NAMALWA (cell line): ENCODE measurements at places on chromosomes 12 and 14.

GRCh38 chr12:100717733-100718067 is 76.9 kb upstream of the ANO4 start:
- DNase-seq: no peak

DNA sequence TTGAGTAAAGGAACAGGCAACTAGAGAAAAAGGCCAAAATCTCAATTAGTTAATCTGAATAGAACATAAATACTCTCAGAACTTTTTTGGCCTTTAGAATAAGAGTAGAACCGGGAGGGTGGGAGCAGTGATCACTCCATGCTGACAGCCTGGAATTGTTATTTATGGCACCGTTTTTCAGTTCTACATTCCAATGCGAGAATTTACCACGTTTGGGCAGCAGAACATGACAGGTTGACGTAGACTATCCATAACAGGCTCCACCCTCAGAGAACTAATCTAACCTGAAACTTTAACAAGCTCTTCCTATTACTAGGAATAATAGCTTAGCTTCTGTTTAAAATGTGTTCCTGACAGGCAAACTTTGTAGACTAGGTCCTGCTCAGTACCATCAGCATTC is 379.1 kb downstream of the SEC23A start:
- no peak for DNase-seq

- DNase-seq: no peak
Observed at GRCh38 chr12:18926188-18926587, 188.3 kb downstream of the CAPZA3 start.

GRCh38 chr12:109999983-110000505 is 814 bp downstream of the ANKRD13A start:
- peak; percentile 62 for DNase-seq

GRCh38 chr14:94112513-94113063 is 2.1 kb downstream of the IFI27 start:
- no peak for DNase-seq

DNA sequence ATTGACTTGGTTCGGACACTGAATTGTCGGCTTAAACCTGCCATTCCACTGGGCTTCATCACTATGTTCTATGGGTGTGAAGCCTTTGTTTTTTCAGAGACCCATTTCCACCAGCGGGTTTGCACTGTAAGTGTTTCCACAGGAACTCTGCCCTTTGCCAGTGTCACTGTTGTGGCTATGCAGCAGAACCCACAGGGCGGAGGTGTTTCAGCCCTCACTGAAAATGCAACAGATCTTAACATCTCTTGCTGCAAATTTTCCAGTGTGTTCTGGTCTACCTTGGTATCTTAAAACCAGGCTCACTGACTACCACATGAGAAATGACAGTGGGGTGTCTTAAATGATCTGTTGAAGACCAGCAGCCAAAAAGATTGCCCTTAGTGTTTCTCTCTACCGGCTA is 21.1 kb downstream of the PRKCH start:
- no peak for DNase-seq

- no peak for DNase-seq
Observed at GRCh38 chr14:99671235-99672224, 12.6 kb upstream of the CYP46A1 start.

DNA sequence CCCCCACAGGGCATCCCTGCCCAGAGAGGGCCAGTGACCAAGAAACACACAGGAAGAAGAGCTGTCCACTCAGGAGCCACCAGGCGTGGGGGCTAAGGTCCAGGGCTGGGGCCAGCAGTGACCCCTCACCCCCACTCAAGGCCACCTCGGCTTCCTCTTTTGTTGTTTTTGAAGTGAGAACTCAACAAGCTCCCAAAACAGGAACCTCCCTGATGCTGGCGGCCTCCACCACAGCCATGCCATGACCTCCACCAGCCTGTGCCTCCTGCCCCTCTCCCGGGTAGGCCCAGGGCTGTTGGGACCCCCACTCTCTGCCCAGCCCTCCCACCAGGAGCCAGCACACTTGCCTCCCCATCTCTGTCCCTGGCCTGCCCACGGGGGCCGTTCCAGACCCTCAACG is 7.8 kb downstream of the AKT1 start:
- DNase-seq: no peak

GRCh38 chr14:81023095-81023710 is 67.8 kb downstream of the TSHR start:
- no peak for DNase-seq

DNA sequence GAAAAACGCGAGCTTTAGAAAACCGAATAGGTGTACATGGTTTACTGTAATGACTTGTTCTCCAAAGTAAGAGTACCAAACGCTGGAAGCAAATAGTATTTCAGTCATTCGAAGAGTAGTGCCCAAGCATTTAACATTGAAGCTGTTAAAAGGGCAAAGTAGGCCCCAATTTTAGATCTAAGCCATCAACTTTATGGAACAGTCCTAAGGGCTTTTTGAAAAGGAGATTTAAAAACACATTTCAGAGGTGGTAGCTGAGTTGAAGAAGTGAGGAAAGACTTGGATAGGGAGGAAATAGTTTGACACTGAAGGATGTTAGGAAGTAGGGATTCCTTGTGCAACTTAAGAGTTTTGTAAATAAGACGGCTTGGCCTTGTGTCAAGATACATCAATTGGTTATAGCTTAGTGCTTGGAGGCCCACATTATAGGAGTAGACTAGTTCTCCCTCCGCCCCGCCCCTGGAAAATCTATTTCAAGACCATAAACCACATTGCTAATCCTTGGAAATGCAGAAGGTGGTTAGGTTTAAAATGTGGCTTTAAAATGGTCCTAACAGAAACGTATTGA is 783 bp upstream of the TUBA1B start:
- no peak for DNase-seq

GRCh38 chr14:65431951-65432350 is 19.4 kb downstream of the FUT8 start:
- no peak for DNase-seq

DNA sequence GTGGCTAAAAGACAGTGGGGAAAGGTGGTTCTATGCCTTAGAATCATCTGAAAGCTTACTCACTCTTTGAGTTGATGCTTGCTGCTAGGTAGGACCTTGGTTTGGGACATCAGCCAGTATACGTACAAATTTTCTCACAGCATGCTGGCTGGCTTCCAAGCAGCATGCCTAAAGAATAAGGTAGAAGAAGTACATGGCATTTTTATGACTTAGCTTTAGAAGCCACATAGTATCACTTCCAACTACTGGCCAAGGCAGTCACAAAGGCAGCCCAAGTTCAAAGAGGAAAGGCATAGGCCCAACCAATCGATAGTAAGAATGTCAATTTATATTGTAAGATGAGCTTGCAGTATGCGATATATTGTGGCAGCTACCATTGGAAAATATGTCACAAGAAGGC is 284.2 kb upstream of the CAND1 start:
- DNase-seq: no peak

GRCh38 chr12:113065126-113066007 is 8.8 kb downstream of the DTX1 start:
- DNase-seq: peak; percentile 85

- no peak for DNase-seq
Observed at GRCh38 chr12:63963868-63964267, 119.4 kb downstream of the SRGAP1 start.

GRCh38 chr12:52148464-52149181 is 43.2 kb downstream of the KRT80 start:
- DNase-seq: no peak

- no peak for DNase-seq
Observed at GRCh38 chr14:67942080-67942710, 122.6 kb downstream of the RAD51B start.

DNA sequence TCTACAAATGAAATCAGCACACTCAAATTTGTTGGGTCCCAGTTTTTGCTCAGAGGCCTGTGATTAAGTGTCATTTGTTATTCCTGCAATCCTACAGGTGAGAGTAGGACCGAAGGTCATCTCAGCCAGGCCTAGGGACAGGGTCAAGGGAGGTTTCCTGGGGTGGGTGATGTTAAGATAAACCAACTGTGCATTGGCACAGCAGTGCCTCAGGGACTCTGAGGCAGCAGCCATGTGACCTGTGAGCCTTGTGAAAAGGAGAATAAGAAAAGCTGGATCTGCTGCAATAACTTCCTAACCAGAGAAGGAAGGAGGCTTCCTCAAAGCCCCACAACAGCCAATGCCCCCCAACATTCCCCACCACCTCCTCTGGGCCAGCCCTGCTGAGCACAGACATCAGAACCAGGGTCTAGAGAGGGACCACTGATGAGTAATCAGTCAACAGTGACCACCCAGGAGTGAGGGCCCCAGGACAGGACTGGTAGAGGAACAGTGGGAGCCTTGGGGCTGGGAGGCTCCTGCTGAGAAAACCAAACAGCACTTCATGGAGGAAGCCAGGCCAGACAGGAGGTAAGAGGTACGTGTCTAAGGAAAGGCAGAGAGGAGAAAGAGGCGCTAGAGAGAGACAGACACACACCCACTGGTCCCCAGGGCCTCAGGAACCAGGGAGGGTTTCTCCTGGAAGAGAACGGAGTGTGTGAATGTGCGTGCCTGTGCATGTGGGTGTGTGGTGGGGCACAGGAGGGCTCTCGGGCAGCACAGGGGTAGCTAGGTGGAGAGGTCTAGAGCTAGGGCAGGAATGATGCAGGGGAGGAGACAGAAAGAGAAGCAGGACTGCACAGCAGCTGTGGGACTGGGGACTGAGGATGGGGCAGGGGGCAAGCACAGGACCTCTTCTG is 82.4 kb downstream of the ITPK1 start:
- DNase-seq: no peak

DNA sequence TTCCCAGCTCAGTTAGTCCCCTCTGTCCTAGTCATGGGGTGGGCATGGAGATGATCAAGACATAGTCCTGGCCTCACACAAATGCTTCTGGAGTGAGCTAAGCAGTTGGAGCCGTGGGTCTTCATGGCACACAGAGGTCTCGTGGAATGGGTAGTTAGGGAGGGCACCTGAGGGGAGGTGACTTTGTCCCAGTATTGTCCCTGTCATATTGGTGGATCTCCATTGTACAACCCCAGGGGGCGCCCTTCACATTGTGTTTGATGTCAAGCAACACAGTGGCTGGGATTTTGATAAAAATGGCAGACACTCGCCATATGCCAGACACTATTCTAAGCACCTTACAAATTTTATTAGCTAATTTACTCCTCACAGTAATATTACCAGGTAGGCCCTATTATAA is 175.4 kb upstream of the LHX5 start:
- peak; percentile 15 for DNase-seq

- no peak for DNase-seq
Observed at GRCh38 chr12:104334581-104334980, 31.0 kb downstream of the EID3 start.

DNA sequence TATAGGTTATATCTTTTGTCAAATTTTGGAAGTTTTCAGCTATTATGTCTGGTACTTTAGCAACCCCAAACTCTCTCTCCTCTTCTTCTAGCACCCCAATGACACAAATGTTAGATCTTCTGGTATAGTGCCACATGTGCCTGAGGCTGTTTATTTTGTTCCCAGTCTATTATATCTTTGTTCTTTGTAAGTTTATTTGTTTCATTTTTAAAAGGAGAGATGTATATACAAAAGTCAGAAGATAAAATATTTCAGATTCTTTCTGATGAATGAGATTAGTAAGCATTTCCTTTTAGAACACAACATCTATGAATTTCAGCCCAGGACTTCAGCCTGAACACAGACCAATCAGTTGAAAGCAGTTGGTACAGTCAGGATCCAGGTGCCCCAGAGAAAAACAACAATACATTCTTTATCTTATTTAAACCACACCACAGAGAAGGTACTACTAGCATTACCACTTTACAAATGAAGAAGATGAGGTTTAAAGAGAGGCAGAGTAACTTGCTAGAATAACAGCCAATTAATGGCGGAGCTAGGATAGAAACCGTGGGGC is 114.1 kb upstream of the BTG1 start:
- no peak for DNase-seq

GRCh38 chr14:54300881-54301280 is 95.9 kb upstream of the CDKN3 start:
- no peak for DNase-seq

- no peak for DNase-seq
Observed at GRCh38 chr12:112527501-112527900, 108.8 kb downstream of the PTPN11 start.

GRCh38 chr12:123199936-123200335 is 33.0 kb downstream of the MPHOSPH9 start:
- DNase-seq: no peak

DNA sequence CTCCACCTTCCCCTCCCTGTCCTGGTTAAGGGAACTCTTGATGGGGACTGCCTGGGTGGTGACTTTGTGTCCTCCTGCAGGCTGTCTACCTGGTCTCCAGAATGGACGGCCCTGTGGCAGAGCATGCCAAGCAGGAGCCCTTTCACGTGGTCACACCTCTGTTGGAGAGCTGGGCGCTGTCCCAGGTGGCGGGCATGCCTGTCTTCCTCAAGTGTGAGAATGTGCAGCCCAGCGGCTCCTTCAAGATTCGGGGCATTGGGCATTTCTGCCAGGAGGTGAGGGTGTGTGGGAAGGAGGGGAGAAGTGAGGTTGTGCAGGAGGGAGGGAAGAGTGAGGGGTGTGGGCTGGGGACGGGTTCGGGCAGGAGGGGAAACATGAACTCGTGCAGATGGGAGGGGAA is 5.7 kb downstream of the SDSL start:
- DNase-seq: no peak

GRCh38 chr12:24534622-24535021 is 414.3 kb downstream of the BCAT1 start:
- DNase-seq: peak; percentile 63

DNA sequence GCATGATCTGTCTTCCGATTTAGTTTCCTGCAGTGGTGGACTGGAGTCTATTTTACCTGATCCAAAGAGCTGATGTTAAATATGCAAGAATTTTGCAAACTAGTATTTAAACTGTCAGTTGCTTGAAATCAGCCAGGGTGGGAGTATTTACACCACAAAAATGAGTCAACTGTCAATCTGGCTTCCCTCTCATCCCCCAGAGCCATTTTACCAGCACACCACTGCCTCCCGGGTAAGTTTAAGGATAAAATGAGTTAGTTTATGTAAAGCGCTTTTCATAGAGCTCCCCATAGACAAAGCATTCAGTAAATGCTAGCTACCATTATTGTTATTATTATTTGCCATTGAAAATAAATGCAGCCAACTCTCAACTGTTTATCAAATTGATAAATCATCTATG is 106.3 kb upstream of the FRMD6 start:
- no peak for DNase-seq

- DNase-seq: no peak
Observed at GRCh38 chr14:73888971-73889370, 2.3 kb downstream of the ZNF410 start.

GRCh38 chr14:103223818-103224352 is 100.6 kb downstream of the TNFAIP2 start:
- DNase-seq: no peak

GRCh38 chr14:104700225-104700651 is 10.8 kb downstream of the INF2 start:
- DNase-seq: no peak

DNA sequence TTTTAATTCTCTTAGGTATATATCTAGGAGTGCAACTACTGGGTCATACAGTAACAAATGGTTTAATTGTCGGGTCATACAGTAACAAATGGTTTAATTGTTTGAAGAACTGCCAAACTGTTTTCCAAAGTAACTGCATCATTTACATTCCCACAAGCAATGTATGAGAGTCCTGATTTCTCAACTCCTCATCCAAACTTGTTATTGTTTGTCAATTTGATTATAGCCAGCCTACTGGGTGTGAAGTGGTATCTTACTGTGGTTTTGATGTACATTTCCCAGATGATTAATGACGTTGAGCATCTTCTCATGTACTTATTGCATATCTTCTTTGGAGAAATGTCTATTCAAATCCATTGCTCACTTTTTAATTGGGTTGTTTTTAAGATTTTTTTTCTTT is 67.6 kb upstream of the CFL2 start:
- DNase-seq: no peak
